ENCODE measurements at places on chromosomes 3 and 15.

GRCh38 chr3:55564726-55565125 is 77.6 kb upstream of the WNT5A start:
- no peak for DNase-seq

- no peak for DNase-seq
These were observed 969.0 kb upstream of the ALCAM start for GRCh38 chr3:104397713-104398112.

DNA sequence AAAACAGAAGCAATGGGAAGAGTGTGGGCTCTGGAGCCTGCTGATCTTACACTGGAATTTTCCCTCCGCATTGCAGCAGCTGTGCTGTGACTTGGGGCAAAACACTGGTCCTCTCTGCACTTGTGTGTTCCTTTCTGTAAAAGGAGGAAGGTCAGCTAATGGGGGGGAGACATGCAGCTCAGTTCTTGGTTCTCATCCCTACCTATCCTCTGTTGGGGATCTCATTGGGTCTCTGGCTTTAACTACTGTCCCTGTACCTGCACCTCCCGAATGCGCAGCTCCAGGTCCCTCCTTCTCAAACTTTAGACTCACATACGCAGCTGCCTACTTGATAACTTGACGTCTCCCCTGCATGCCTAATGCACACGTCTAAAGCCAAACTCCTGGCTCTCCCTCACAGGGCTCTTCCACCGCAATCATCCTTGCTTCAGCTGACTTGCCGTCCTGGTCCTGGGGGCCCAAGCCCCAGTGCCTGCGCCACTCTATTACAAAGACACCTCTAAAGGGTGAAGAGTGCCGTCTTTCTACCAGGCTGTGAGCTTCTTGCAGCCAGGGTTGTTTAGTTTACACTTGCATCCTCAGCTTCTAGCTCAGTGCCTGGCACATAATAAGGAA is 5.9 kb upstream of the TMEM44 start:
- DNase-seq: no peak

GRCh38 chr3:53222183-53222901 is 33.5 kb downstream of the TKT start:
- DNase-seq: no peak

DNA sequence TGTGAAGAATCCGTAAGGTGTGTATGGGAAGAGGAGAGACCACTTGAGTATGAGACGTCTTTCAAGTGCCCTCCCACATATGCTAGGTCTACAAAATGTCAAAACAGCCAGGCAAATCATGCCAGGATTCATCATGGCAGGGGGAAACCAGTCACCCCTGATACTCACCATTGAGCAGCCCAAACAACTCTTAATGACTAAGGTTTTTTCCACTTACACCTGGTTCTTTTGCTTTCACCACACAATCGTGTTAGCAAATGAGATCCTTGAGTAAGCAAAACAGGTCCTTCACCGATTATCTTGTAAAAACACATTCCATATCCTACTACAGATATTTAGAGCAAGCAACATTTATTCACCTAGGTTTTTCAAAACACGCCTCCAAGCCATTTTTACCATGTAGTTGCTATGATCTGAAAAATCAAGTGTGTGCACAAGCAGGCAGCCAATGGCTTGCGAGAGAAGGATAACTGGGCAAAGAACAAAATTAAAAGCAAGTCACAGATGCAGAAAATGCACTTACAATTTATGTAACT is 177.5 kb upstream of the LPP start:
- DNase-seq: peak; percentile 20

- DNase-seq: no peak
These were observed 36.3 kb upstream of the PCOLCE2 start for GRCh38 chr3:142925140-142925539.

DNA sequence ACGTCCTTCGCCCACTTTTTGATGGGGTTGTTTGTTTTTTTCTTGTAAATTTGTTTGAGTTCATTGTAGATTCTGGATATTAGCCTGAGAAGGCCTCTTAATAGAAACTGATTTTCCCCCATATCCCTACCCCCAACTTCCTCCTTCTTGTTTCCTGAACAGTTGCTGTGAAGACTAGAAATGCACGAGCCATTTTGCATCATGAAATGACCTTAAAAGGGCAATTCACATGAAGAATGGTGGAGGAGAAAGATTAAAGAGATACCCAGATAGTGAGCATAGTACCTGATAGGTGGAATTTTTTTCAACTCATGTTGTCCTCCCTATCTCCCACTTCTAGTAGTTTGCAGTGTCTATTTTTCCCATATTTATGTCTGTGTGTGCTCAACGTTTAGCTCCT is 55.2 kb upstream of the KCNH8 start:
- DNase-seq: no peak

- DNase-seq: no peak
These were observed 288.3 kb downstream of the ULK4 start for GRCh38 chr3:41673650-41674049.

- DNase-seq: no peak
These were observed 69.0 kb downstream of the MYO1E start for GRCh38 chr15:59303633-59304032.

GRCh38 chr3:112377568-112378071 is 44.7 kb downstream of the CD200 start:
- no peak for DNase-seq

DNA sequence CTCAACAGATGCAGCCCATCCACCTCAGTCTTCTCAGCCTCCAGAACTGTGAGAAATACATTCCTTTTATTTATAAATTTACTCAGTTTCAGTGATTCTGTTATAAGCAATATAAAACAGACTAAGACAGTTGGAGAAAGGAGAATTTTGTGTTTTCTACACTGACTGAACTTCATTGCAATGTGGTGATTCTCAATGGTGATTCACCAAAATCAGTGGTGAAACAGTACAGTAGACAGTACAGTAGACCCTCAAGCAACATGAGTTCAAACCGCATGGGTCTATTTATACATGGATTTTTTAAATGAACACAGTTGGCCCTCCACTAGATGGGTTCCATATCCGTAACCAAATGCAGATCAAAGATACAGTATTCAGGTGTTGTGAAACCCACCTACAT is 403.1 kb upstream of the TGFBR2 start:
- DNase-seq: no peak

- no peak for DNase-seq
These were observed 1.1 kb upstream of the BCL2L10 start for GRCh38 chr15:52113708-52114107.

DNA sequence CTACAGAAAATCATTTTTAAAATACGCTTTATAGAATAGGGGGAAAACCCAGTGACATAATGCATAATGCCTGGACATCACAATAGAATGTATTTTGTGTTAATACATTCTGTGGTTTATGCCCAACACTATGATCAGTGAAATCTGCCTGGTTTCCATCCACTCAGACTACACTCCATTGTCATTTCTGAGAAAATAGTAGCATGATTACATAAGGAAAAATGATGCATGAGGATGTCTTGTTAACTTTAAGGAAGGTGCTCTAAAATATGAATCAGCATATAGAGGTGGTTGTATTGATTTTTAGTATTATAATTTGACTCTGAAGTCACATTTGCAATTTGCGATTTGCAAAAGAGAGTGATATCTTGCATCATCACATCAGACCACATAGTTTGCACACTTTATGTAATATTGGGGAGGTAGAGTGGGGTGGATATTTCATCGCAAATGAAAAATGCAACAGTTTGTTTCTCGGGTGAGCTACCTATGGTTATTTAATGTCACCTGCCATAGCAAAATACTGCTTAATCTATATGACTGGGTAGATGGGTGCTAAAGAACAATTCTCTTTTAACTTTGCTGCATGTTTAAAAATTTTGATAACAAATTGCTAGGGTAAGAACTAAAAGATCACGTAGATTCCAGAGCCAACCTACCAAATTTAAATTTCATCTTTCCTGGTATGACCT is 403.9 kb downstream of the IL5RA start:
- DNase-seq: no peak

DNA sequence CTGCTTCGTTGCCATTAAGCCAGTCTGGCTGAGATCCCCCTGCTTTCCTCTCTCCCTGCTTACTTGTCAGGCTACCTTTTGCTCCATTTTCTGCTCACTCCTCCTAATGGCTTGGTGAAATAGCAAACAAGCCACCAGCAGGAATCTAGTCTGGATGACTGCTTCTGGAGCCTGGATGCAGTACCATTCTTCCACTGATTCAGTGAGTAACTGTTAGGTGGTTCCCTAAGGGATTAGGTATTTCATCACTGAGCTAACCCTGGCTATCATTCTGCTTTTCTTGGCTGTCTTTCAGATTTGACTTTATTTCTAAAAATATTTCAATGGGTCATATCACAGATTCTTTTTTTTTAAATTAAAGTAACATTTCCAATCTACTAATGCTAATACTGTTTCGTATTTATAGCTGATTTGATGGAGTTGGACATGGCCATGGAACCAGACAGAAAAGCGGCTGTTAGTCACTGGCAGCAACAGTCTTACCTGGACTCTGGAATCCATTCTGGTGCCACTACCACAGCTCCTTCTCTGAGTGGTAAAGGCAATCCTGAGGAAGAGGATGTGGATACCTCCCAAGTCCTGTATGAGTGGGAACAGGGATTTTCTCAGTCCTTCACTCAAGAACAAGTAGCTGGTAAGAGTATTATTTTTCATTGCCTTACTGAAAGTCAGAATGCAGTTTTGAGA is 25.0 kb downstream of the CTNNB1 start:
- no peak for DNase-seq

GRCh38 chr3:51684971-51685751 is 14.1 kb downstream of the TEX264 start:
- no peak for DNase-seq

DNA sequence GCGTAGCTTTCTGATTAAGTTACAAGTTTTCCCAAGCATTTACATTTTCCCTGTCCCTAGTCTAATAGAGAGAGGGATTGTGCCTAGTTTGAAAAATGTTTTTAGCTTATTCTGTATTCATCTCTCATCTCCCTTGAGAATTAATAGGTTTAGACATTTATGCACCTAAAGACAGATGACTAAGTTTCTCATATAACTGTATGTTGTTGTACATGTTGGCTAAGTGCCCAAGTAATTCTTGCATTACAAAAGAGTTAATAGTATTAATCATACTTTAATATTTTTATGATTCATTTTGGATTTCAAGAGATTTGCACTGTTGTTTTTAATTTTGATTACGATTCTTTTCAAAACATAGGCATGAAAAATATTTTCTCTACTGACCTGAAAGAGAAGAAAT is 109.0 kb upstream of the TBL1XR1 start:
- no peak for DNase-seq

DNA sequence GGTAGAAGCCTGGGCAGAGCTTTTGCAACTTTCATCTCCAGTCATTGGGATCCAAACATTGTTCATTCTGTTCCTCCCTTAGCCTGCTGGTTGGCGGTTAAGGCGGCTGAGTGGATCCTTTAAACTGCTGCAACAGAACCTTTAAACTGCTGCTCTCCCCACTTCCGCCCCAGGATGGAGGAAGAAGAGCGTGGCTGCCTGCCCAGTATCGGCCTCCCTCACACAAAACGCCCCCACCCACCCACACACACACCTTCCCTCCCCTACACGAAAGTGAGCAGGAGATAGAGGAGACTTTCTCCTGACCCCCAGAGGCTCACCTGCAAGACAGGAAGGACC is 460 bp upstream of the ZMAT3 start:
- peak; percentile 47 for DNase-seq

DNA sequence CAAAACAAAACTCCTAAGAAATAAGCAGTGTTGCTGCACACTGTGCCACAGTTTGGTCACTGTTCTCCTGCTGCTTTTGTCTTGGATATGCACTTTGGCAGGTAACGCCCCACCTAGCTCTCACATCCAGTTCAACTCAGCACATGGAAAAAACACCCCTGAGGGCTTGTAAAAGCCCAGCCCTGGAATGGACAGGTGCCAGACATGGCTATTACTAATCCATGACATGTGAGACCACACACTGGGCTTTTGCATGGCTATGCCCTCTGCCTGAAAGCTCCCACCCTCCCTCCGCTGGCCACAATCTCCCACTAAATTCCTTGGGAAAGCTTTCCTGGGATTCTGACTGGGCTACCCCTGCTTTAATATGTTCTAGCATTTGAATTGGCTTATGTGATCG is 24.7 kb upstream of the ZBED2 start:
- no peak for DNase-seq

DNA sequence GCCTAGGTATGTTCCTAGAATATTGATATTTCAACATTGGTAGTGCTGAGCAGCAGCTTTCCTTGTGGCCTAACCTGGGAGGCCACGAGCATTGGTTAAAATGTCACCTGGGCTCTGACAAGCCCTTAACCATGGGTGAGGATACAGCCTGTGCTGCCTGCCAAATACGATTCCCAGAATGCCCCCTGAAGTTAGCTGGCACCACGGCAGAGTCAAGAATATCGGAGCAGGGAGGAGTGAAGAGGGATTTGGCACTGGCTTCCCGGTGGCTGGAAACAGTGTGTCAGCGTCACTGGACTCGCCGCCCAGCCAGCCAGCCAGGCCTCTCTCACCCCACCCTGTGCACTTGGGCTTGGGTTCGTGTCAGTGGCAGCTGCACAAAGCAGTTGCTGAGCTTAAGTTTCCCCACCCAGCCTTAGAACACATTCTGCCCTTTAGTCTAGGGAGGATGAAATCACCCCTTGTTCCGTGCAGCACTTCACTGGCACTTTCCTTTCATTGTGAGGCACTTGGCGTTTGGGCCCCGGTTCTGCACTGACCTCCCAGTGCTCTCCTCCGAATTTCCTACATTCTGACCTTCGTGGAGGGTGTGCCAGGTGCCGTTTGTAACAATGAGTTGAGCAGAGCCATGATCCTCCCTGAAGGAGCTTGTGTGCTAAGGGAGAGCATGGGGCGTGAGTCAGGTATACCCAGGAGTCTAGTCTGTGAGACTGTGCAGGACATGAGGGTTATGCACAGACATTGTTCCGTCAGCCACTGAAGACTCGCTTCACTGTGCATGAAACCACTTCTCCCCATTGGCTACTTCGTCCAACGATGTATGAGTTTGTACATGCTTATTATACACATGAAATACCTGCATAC is 152.8 kb upstream of the BHLHE40 start:
- DNase-seq: no peak

- DNase-seq: no peak
These were observed 78.7 kb upstream of the IGSF10 start for GRCh38 chr3:151539599-151539998.

DNA sequence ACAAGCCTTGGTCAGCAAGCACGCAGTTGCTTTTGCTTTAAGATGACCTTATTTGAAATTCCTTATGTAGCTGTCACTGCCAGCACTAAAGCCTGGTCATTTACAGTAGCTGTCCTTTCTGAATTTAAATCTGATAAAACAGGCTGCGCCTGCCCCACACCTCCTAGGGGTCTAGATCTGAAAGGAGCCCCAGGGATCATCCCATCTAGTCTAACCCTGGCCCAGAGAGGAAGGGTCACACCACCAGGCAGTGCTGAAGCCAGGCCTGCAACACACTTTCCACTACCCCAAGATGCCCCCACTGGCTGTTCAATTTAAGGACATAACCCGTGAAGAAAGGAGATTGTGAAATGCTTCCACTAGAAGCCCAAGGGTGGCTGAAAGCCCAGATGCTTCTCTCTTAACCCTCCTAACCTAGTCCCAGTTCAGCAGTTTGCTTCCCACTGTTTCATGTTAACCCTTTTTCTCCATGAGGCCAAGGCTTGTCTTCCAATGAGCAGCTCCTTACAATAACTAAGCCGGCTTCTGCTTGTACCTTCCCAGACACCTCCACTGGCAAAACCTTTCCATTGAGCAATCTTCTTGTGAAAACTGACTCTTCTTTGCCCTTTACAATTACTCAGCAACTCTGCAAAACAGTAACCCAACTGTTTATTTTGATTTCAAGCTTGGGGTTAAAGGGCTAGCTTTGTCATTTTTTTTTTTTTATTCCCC is 198.9 kb upstream of the LPP start:
- DNase-seq: no peak

Measured in stimulated activated CD4-positive, alpha-beta T cell treated with anti-CD3 and anti-CD28 coated beads, Interleukin-4, amount 100 ng/mL, for 1 hour (primary cell).